ENCODE measurements at places on chromosomes 7 and 10. TPM values are rescaled to one million over a fixed set of nuclear protein-coding genes. Genes with fewer than 3 reads are reported as not detected.

DNA sequence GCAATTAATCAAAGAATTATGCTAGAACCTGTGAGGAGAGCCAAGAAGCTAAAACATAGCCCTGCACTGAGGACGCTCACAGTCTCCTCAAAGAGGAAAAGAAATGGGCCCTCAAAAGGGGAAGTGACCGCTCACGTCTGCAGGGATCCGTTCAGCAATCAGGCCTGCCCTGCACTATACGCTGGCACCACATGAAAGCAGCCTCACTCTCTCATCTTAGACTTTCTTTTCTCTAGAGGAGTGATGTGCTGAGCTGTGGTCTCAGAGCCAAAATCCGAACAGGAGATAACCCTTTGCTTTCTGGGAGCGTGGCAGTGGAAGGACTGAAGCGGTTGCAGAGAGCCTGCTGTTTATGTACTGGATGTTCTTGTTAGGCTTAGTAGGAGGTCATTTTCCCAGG is 6.3 kb upstream of the IL2RA start:
- DNase-seq, result no peak
- no peak overlapping the region for H3K27ac ChIP-seq
- peaks cover 7% of the 10 kb centered on the region for H3K4me1 ChIP-seq
- no peak overlapping the region for H3K4me3 ChIP-seq
- no peaks in the 10 kb centered on the region for H3K36me3 ChIP-seq
- H3K27me3 ChIP-seq, result peaks cover 2% of the 10 kb centered on the region

GRCh38 chr7:116101704-116102103 is 71.1 kb upstream of the TFEC start:
- H3K4me3 ChIP-seq, result no peak overlapping the region
- H3K4me1 ChIP-seq, result peaks cover 3% of the 10 kb centered on the region
- no peak overlapping the region for H3K27ac ChIP-seq
- no peaks in the 10 kb centered on the region for H3K27me3 ChIP-seq
- H3K36me3 ChIP-seq, result no peaks in the 10 kb centered on the region
- DNase-seq, result no peak

DNA sequence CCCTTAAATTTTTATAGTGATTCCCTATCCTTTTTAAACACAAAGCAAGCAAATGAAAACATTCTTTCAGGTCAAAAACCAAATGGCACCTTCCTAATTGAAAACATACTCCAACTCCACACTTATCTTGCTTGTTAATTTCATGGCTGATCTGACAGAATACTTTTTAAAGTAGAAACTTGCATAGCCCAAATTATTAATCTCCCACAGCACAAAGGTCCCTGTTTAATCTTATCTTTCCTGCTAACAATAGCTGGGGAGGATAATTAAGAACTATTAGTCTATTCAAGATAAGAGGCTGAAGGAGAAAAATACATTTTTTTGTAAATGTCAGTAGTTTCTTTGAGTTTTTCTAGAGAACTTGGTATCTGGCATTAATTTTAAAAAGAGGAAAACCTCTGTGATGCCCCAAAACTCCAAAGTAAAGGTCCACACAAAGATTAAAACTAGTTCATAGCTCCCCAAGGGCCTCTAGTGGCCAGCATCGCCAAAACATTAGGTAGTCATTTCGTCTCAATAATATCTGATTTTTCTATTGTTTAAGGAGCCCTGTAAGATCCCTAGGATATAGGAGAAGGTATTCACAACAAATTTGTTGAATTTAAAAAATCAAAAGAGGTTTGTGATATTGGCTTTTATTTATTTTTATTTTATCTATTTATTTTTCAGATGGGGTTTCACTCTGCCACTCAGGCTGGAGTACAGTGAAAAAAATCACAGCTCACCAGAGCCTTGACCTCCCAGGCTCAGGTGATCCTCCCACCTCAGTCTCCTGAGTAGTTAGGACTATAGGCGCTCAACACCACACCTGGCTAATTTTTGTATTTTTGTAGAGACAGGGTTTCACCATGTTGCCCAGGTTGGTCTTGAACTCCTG is 14.7 kb downstream of the CDNF start:
- H3K27ac ChIP-seq, result peak overlapping the region; percentile 32
- no peak overlapping the region for H3K4me3 ChIP-seq
- peaks cover 30% of the 10 kb centered on the region for H3K4me1 ChIP-seq
- H3K27me3 ChIP-seq, result peaks cover 7% of the 10 kb centered on the region

DNA sequence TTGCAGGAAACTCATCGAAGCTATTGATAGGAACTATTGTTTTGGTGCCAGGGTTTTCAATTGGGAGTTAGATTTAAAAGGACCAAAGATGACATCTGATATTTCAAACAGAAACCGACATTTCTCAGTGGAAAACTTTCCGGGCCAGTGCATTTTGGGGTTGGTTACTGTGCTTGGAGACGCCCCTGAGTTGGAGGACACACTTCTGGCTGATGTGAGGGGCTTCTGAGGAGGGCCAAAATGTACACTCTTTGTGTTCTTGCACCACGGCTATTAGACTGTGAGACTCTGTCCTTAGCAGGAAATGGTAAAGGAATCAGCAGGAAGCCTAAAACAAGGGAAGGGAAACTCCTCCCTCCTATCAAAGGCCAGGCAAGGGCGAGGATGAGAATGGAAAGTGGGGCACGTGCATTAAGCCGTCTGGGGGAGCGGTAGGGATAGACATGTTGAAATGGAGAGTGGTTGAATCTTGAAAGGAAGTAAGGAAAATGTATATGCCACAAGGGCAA is 1.8 kb upstream of the SRGN start:
- DNase-seq, result peak; percentile 26
- H3K36me3 ChIP-seq, result no peaks in the 10 kb centered on the region
- H3K4me1 ChIP-seq, result peaks cover 26% of the 10 kb centered on the region

GRCh38 chr10:120479506-120479905 is 22.5 kb downstream of the PLPP4 start:
- H3K27me3 ChIP-seq, result no peaks in the 10 kb centered on the region
- no peaks in the 10 kb centered on the region for H3K4me1 ChIP-seq
- no peak overlapping the region for H3K27ac ChIP-seq
- H3K36me3 ChIP-seq, result peaks cover 7% of the 10 kb centered on the region
- no peak for DNase-seq
- no peak overlapping the region for H3K4me3 ChIP-seq

DNA sequence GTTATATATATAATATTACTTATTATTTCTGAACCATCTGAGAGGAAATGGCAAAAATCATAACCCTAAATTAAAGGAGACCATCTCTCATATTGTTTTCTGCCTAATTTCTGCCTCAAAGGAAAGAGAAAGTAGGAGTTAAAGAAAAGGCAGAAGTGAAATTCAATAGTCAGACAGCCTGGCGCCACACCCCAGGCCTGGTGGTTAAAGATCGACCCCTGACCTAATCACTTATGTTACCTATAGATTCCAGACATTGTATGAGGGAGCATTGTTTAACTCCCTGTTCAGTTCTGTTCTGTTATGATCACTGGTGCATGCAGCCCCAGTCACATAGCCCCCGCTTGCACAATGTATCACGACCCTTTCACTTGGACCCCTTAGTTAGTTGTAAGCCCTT is 24.9 kb upstream of the CHST3 start:
- DNase-seq, result no peak
- no peak overlapping the region for H3K4me3 ChIP-seq
- H3K27ac ChIP-seq, result no peak overlapping the region
- no peaks in the 10 kb centered on the region for H3K36me3 ChIP-seq
- peaks cover 4% of the 10 kb centered on the region for H3K4me1 ChIP-seq

GRCh38 chr7:80632139-80632538 is 6.3 kb upstream of the CD36 start:
- DNase-seq, result no peak
- no peaks in the 10 kb centered on the region for H3K27me3 ChIP-seq
- no peak overlapping the region for H3K4me3 ChIP-seq
- H3K27ac ChIP-seq, result no peak overlapping the region

DNA sequence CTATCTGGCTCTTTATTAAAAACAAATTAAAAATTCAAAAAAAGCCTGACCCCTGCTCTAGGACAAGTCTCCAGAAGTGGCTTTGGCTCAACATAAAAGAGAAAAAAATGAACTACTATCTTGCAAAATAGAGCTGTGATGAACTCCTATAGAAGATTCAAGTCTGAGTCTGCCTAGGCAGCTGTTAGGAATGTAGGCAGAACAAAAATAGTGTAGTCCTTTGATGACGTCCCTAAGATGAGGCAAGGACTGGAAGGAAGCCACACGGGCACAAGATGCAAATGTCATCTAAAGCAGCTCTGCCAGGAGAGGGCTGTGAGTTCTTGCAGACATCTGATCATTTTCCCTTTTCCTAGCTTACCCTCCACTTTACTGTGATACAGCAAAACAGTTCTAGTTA is 20.5 kb downstream of the ASNS start:
- no peak for DNase-seq
- no peak overlapping the region for H3K27ac ChIP-seq
- H3K4me3 ChIP-seq, result no peak overlapping the region
- peaks cover 3% of the 10 kb centered on the region for H3K27me3 ChIP-seq
- no peaks in the 10 kb centered on the region for H3K4me1 ChIP-seq

GRCh38 chr10:30059209-30060107 is at the start of gene JCAD:
Gene JCAD (minus strand): TSS chr10:30059586. CDS start chr10:30047812, 11,774 bp downstream.
- peak within 1 kb of the TSS; percentile 93 for H3K27ac ChIP-seq
- H3K27me3 ChIP-seq, result peaks cover 16% of the 10 kb centered on the region
- H3K36me3 ChIP-seq, result peaks cover 13% of the 10 kb centered on the region
- H3K4me3 ChIP-seq, result peak within 1 kb of the TSS; percentile 97
- peaks cover 65% of the 10 kb centered on the region for H3K4me1 ChIP-seq

DNA sequence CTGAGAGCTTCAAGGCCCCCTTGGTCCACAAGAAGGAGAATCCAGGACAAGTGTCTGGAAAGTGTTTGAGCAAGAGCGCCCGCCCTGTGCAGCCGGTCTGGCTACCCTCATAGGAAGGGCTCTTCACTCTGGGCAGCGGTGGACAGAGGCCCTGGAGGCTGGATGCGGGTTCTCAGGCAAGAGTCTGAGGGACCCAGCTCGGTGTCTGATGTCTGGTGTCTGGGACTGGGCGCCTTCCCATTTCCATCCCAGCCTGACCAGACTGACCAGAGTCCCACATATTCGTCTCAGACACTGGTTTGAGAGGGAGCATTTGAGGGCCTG is 59.8 kb downstream of the HK1 start:
- DNase-seq, result no peak
- H3K36me3 ChIP-seq, result peaks cover 10% of the 10 kb centered on the region
- H3K4me1 ChIP-seq, result peaks cover 65% of the 10 kb centered on the region
- no peak overlapping the region for H3K4me3 ChIP-seq
- H3K27ac ChIP-seq, result no peak overlapping the region

DNA sequence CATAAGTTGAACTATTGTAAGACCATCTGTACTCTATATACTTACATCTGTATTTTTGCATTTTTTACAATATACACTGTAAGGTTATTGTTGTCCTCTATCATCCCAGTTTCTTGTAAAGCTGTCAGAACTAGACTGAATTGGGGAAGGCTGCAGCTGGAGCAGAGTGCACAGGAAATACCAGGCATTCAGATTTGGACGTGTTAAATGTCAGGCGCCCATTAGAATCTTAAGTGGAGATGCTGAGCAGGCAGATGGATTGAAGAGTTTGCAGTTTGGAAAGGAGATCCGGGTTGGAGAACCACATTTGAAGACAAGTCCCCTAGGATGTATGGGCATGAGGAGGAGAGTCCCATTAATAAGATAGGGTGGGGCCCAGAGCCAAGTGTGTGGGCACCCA is 40.4 kb downstream of the MTURN start:
- H3K36me3 ChIP-seq, result no peaks in the 10 kb centered on the region
- no peaks in the 10 kb centered on the region for H3K27me3 ChIP-seq
- H3K27ac ChIP-seq, result no peak overlapping the region
- H3K4me3 ChIP-seq, result no peak overlapping the region

DNA sequence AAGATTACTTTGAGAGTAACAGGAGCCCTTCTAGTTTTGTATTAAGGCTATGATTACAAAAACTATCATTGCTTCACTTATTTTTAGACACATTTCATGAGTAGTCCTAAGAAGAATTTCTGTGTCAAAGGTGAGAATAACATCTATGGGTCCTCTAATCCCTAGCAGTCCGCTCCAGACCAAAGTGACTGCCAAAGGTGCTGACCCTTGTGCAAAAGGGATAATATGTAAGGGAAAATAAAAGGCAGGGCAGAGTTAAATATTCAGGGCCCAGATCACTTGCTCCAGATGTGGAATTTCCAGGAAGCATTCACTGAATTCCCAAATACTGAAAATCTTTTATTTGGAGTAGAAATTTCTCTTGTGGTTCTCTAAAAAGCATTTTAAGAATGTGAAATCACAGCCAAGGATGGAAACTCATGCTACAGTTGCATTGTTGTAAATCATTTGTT is 29.3 kb downstream of the RHOBTB1 start:
- H3K4me3 ChIP-seq, result no peak overlapping the region
- H3K27me3 ChIP-seq, result peaks cover 2% of the 10 kb centered on the region
- no peak for DNase-seq
- H3K36me3 ChIP-seq, result peaks cover 5% of the 10 kb centered on the region

DNA sequence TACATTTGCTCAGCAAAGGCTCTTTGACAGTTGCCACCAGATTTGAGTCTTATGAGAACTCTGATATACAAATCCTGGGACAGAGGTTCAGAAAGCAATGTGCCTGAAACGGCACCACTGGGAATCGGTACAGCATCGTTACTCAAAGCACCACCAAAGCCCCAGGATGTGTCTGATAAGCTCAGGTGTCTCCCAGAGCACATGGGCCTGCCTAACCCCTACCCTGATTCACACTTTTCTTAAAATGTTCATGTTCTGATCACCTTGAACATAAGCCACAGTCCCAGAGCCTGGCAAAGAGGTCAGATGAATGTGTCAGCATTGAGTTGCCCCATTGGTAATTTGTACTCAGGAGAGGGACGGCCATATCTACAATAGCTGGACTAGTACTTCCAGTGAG is 545.8 kb upstream of the AUTS2 start:
- no peak for DNase-seq
- no peaks in the 10 kb centered on the region for H3K4me1 ChIP-seq
- H3K36me3 ChIP-seq, result peaks cover 4% of the 10 kb centered on the region
- no peak overlapping the region for H3K4me3 ChIP-seq
- H3K27me3 ChIP-seq, result peaks cover 2% of the 10 kb centered on the region
- no peak overlapping the region for H3K27ac ChIP-seq

- peaks cover 8% of the 10 kb centered on the region for H3K27me3 ChIP-seq
- no peak overlapping the region for H3K4me3 ChIP-seq
- no peak for DNase-seq
- peaks cover 6% of the 10 kb centered on the region for H3K36me3 ChIP-seq
Observed at GRCh38 chr10:69843923-69844322, 42.2 kb downstream of the COL13A1 start.

DNA sequence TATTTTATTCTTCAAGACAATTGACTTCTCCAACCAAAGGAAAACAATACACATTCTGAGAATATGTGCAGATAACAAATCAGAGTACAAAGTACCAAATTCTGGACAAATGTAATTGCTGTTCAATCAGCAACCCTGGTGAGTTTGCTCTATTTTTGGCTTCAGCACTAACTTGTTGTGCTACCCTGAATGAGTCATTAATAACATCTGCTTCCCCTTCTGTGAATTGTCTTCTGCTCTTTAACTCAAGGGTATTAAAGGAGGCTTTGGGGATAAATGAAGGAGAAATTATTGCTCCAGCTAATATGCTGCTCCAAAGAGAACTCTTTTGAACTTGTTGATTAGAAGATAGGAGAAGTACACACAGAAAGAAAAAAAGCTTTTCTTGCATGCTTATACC is 459.3 kb downstream of the HTR7 start:
- no peaks in the 10 kb centered on the region for H3K36me3 ChIP-seq
- H3K4me3 ChIP-seq, result no peak overlapping the region
- no peaks in the 10 kb centered on the region for H3K27me3 ChIP-seq
- no peak overlapping the region for H3K27ac ChIP-seq
- peaks cover 6% of the 10 kb centered on the region for H3K4me1 ChIP-seq
- DNase-seq, result no peak

Gene CFAP70
- 1.7 TPM for total RNA-seq

Gene MYL10
- not detected for total RNA-seq

Gene NME8
- total RNA-seq, result not detected

Gene KLF14
- not detected for total RNA-seq

Gene ACBD5
- total RNA-seq, result 14.8 TPM

Gene CHST12
- 26.9 TPM for total RNA-seq

Gene OR2A12
- total RNA-seq, result not detected

Gene PDZD8
- total RNA-seq, result 25.6 TPM
